ENCODE measurements at places on chromosomes 3 and 15.

GRCh38 chr3:13217736-13218540 is 144.7 kb upstream of the IQSEC1 start:
- DNase-seq = no peak

DNA sequence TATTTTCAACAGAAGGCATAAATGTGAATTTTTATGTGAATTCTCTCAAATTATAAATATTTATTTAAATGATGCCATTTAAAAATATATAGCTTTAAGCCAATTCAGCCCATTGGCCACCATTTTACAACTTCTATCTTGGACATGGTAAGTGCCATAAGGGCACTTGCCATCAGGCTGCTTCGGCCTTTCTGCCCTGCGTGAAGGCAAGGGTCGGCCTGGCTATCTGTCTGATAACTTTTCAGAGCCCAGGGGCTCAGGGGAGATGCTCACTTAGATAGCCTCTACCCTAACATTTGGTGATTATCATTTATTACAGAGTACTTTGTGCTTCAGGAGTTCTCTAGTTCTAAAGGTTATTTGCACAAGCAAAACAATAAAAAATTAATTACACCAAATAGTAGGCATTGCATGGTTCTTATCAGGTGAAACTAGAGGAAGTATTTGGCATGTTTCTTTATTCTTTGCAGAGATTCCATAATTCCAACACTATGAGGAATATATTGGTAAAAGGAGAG is 62.4 kb upstream of the MBNL1 start:
- no peak for DNase-seq

- DNase-seq = no peak
Measured at GRCh38 chr15:83268147-83268546, 16.3 kb downstream of the BNC1 start.

DNA sequence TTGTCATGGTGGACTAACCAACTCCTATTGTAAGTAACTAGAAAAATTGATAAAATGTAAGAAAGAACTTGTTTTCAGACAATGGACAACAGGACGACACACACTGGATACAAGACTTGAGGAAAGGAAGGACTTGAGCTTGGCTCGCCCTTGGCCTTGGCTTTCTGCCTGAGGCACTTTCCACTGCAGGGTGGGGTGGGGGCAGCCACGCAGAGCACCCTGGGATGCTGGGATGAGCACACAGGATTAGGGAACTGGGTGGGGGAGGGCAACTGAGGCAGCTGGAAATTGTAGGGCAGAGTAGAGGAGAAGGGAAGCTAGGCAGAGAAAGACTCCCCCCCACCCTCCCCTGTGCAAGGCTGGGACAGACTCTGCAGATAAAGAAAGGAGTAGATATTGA is 25.5 kb upstream of the HHATL start:
- no peak for DNase-seq

DNA sequence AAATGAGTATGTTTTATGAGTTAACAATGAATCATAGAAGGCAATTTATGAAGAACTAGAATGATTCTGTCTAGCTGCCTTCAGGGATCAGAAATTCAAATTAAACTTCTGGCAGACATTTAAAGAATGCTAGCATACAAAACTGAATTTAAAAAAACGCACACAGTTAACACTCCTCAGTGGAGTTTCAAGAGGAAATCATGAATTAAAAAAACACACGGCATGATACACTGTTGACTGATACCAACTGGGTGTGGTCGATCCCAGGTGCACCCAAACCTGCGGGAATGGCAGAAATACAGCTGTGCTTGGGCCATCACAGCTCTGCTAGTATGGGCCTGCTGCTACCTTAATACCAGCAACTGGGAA is 526.0 kb downstream of the FOXP1 start:
- DNase-seq = no peak

DNA sequence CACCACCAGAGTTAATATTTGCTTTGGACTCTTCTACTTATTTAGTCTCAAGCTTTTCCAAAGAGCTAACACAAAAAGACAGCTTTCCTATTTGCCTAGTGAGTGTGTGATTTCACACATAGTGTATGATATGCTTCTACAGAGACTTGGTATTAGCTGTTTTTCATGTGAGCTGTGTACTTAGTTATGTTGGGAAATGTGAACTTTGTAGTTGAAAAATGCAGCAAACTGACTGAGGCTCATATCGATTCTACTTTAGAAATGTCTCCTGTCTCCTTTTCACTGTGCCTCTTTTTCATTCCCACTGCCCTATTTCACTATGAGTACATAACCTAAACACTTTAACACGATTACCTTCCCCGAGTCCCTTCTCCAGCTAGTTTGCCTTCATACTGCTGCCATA is 136.5 kb downstream of the ALCAM start:
- no peak for DNase-seq

DNA sequence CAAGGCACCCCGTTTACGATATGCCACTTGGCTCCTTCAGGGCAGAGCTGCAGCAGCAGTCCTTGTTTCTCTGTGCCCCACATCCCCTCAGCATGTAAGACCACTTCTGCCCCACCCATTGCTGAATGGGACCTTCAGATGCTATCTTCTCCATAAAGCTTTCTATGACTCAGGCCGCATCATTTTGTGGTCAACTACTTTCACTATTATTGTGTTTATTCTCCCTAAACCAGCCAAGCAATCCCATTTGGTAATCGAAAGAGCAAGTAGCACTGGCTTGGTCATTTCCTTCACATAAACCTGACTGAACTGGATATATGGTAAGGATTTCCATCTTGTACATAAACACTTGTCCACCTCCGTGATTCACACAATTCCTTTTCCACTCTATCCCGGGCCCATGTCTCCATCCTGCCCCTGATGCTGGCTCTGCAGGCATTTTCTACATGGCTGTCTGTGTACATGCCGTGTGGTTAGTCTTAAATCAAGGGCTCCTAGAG is 25.7 kb downstream of the LIPC start:
- DNase-seq = no peak

DNA sequence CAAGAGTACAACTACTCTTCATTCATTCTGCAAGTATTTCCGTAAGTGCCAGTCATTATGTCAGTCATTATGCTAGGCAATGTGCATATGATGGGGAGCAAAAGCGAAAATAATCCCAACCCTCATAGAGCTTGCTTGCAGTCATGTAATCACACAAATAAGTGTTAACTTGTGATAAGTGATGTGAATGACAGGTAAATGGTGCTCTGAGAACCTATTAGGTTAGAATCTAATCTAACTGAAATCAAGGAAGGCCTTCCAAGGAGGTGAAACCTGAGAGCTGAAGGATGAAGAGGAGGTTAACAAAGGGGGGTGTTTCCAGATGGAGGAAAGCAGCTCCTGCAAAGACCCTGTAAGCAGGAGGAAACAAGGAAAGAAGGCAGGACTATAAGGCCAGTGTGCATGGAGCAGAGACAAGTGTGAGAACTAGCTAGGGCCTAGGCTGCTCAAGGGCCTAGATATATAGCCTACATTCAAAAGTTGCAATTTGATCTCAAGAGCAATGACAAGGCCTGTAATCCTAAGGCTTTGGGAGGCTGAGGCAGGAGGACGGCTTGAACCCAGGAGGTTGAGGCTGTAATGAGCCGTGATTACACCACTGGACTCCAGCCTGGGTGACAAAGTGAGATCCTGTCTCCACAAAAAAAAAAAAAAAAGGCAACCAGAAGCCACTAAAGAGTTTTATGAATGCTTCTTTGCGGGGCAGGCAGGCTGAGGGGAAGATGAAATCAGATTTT is 5.3 kb downstream of the PTPN9 start:
- no peak for DNase-seq

GRCh38 chr3:17707813-17708543 is 34.5 kb downstream of the TBC1D5 start:
- DNase-seq = no peak

- no peak for DNase-seq
Measured at GRCh38 chr3:80192936-80193335, 425.1 kb upstream of the ROBO1 start.

DNA sequence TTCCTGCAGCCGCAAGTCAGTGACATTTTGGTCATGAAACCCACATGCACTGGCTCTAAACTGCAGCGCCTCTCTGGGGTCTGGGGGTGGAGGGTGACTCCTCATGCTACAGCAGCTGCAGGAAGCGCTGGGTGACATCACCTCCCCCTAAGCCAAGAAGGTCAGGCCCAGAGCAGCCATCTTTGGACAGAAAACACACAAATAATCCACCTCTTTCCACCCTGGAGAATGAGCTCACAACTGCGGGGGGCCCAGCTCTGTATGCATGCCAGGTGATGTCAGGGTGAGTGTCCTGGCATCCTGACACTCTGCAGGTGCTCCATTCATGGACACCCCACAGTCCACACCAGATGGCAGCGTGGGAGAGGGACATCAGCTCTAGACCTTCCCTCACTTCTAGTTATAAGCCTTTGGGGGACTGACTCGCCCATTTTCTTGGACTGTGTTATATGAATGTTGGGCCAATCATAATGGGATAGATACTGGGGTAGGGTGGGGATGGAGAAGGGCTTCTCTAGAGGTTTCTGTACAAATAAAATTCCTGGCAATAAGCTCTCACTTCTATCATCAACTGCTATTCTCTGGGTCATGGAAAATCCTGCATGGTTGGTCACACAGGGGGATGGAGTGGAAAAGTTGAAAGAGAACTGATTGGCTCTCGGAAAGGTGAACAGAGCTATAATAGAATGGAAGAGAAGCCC is 70.7 kb upstream of the THBS1 start:
- DNase-seq = no peak

DNA sequence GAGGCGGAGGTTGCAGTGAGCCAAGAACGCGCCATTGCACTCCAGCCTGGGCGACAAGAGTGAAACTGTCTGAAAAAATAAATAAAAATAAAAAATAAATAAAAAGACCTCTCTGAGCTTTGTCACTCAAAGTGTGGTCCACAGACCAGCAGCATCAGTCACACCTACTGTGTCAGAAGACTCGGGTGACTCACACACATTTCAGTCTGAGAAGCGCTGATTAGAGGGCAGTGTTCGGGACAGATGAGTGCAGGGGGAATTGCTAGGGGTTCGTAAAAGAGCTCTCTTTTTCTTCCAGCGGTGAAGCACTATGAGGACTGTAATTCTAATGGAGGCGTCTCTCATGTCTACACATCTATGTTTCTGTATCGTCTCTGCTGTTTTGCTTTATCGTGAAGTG is 5.7 kb downstream of the PODXL2 start:
- no peak for DNase-seq

GRCh38 chr3:71072287-71072686 is 511.2 kb downstream of the FOXP1 start:
- no peak for DNase-seq

Data from tibial nerve (tissue), 4 donors.